ENCODE measurements at places on chromosomes 12 and 14.
A peak's percentile ranks its signal among the peaks of the same experiment; 100 is the strongest.

GRCh38 chr14:82855912-82856391, 1322.3 kb upstream of the SEL1L start:
- DNase-seq, result no peak

- DNase-seq, result no peak
These were observed 37.5 kb downstream of the GALC start for GRCh38 chr14:87955501-87955900.

GRCh38 chr14:26427097-26427496, 170.7 kb downstream of the NOVA1 start:
- no peak for DNase-seq

DNA sequence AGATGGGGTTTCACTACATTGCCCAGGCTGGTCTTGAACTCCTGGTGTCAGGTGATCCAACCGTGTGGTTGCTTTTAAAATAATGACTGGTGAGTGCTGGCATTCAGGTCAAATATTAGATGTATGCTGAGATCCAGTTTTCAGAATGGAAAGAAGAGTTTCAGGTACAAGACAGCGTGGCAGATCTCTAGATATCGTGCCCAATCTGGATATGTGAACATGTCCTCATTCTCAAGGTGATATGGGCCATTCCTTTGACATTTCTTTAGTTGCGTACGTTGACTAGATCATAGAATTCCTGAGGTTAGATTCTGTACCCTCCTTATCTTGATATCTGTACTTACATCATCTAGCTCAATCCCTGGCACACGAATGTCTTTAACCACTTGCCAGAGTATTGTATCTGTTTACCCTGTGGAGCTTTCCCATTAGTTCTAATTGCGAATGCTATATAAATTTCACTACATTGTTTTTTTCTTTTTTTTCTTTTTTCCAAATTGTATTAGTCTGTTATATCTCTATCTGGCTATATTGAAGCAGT, 80.2 kb downstream of the ANO6 start:
- DNase-seq, result no peak

GRCh38 chr12:65612440-65612839, 211.8 kb upstream of the HMGA2 start:
- no peak for DNase-seq

DNA sequence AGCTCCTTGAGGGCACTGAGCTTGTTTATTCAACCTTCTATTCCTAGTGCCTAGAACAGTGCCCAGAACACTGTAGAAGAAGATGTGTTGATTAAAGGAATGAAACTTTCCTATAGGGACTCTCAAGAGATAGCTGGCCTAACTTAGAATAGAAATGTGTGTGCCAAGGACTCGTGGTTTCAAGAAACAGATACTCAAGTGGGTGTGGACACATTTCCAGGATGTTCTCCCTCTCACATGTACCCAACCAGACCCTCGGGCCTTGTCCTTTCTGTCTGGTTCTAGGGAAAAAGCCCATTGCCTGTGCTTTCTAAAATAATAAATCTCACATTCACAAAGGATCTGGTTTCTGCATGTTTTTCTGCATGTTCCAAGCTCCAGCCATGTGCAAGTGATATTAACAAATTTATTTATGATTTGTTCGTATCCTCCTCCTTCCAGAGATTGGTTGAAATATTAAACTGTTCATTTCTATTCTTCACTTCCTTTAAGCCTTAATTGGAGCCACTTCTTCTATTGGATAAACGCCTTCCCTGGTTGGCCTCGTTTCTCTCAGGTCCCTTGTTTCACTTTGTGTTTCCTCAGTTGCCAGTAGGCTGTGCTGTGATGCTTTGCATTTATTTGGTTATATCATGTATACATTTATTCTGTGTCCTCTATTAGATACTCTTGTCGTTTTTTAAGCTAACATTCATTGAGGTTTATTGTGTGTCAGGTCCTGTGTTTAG, 89.8 kb downstream of the CRADD start:
- no peak for DNase-seq

- peak; percentile 2 for DNase-seq
These were observed at the start of gene ESR2 for GRCh38 chr14:64293976-64294671. ESR2 (minus strand) TSS chr14:64294371; CDS start chr14:64282985, 11,386 bp downstream.

DNA sequence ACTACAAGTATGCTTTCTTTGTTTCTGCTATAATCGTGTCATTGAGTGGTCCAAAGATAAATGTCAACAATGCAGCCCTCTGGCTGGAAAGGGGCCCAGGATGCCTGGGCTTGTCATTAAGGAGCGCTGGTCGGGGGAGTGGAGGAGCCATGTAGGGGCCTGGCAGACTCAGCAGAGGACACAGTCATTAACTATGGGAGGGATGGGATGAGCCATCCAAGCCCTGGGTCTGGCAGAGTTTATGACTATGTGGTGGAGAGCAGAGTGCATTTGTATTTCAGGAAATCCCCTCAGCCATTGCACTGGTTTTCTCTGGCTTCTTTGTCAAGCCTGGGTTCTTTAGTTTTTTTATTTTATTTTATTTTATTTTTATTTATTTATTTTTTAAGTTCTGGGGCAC, 243.1 kb downstream of the C12orf75 start:
- DNase-seq, result no peak

DNA sequence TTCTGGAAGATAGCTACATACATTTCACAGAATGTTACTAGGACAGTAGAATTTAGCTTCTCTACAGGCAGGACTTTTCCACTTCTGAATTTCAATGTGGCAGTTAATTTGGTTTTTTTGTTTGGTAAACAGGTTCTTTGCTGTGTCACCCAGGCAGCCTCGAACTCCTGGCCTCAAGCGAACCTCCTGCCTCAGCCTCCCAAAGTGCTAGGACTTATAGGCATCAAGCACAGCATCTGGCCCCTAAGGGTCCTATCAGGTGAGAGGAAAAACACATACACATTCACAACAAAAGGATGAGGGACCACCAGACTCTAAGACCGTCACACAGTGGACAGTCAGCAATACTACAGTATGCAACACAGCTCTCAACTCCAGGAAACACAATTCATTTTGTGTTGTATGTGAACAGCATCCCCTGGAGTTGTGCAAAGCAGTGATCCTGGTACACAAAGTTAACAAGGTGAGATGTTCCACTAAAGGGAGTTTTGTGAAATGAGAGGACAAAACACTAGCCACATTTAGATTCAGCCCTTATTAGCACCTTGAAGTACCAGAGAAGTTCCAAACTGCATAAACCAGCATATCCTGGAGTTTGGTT, 6.9 kb downstream of the ATP2B1 start:
- DNase-seq, result no peak

- no peak for DNase-seq
These were observed 14.3 kb upstream of the ATP23 start for GRCh38 chr12:57927086-57927485.

DNA sequence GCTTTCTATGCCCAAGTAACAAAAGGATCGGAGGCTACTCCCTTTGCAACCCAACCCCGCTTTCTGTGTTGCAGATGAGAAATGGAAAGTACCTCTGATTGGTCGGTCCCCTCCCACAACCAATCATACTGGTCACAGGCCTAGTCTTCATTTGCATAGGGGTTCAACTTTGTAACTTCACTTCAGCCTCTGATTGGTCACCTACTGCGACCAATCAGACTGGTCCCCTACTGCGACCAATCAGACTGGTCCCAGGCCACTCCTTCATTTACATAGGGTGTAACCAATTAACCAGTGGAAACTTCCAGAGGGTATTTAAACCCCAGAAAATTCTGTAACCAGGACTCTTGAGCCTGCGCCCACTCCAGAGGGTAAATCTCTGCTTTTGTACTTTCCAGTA, 906.4 kb upstream of the TMEM132C start:
- no peak for DNase-seq

DNA sequence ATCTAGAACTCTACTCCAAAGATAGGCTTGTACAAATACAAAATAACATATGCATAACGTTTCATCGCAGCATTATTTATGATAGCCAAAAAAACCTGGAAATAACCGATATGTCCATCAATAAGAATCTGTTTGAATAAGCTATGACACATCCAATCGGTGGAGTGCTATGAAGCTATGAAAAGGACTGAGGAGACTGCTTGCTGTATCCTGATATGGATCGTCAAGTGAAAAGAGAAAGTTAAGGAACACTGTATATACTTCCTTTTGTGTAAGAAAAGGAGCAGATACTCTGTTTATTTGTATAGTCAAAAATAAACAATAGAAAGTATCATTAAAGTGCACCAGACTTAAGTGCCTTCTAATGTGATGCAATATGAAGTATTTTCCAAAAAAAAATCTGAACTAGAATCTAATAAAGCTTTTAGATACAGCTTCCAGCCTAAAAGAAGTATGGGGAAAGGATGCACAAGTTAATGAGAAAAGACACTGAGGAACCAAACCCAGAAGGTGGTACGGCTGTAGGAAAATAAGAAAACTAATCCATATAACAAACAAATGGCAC, 645 bp upstream of the KLHDC1 start:
- DNase-seq, result no peak

DNA sequence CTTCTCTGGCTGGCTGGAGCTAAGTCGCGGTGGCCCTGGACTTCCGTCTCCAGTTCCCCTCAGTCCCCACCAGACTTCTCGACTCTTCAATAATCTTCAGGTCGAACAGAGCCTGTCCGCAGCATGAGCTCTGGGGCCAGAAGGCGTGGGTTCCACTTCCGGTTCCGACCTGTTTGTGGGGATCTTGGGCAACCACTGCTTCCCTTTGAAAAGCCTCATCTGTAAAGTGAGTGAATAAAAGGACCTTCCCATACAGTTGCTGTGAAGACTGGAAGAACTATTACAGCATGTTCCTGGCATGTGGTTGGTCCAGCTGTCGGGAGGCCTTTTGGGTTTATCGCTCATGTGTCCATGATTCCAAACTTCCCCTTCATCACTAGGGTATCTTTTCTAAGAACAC, 19.4 kb downstream of the ADGRD1 start:
- no peak for DNase-seq

- DNase-seq, result no peak
These were observed 14.6 kb upstream of the CABP1 start for GRCh38 chr12:120625557-120626419.

- no peak for DNase-seq
These were observed 300.7 kb downstream of the ADGRD1 start for GRCh38 chr12:131254374-131254773.

GRCh38 chr12:5479761-5480160, 47.9 kb downstream of the NTF3 start:
- DNase-seq, result no peak

DNA sequence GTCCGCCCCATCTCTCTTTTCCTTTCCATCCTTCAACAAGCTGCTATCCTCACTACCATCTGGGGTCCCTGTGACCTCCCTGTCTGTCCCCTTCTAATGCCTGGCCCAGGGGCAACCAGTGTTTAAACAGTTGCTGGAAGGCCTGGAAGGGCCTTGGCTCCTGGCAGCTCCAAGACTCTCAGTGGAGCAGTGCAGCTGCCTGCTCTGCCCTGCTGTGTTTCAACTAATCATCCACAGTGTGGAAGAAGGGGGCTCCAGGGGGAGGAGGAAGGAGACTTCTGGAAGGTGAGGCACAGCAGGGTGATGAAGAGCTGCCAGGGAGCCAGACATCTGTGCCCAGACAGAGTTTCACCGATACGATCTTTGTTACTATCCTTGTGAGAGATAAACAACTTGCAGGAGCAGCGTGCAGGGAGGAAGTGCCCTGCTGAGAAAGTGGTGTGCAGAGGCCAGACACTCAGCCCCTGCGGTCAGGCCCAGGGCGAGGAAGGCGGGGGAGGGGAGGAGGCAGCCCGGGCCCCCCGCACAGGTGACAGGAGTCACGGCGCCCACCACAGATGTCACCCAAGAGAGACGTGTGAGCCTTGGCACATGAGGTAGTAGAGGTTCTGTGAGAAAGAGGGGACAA, 1061.8 kb downstream of the BCL11B start:
- peak; percentile 26 for DNase-seq

DNA sequence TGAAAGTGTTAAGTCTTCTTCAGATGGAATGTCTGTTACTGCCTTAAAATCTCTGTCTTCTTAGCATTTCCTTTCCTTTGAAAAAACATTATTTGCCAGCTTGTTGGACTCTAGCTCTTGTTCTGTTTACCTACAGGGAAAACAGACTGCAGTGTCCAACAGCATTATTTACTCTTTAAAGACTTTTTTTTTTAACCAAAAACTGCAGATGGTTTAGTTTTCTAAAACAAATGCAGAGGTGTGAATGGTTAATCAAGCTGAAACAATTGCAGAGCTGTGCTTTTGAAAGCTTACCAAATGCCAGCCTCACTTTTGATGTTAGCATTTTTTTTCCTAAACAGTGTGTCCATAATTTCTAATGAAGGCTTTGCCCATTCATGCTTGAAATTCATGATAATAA, 323.3 kb downstream of the TMEM117 start:
- no peak for DNase-seq

- DNase-seq, result no peak
These were observed 429.1 kb downstream of the RAD51B start for GRCh38 chr14:68248481-68249255.

DNA sequence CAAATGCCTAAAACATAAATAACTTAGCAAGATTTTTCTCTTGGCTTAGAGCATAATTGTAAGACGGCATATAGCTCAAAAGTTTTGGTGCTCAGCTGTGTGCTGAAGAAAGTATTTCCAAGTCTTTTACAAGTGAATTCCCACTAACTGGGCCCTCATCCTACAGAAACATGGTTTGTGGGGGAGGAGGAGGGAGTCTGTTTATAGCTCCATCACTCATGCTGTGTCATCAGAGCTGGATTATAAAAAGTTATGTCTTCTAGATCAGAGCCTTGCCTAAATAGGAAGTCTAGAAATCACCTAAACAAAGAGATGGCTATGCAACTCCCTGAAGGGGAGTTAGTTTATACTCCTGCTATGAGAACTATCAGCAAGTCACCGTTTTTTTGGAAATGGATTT, 65.9 kb upstream of the OTOGL start:
- no peak for DNase-seq

DNA sequence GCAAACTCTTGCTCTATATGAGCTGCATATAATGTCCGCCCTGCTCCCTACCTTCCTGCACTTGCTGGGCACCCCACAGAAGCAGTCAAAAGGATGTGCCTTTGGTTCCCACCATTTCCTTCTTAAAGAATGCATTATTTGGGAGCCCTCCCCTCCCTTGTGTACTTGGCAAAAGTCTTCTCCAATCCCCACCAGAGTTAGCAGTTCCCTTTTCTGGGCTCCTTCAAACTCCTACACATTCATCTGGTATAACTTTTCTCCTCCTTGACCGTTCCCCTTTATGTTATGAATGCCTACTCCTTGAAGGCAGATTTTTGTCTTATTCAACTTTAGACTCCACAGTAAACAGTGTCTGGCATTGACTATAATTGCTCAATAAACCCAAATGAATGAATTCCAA, 27.8 kb downstream of the AREL1 start:
- DNase-seq, result no peak

DNA sequence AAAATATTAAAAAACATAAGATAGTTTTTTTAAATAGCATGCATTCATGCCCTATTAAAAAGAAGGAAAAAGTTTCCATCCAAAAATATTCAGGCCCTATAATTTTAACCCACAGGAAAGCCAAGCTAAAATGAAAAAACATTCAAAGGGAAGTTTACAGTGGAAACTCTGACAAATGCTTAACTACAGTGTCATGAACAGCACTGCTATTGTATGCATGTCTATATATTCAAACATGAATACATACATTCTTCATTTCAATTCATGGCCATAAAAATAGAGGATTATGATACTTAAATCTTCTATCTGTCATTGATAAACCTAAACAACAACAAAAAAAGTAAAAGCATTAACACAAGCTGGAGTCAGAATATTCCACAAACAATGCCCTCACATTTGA, 67.4 kb downstream of the PPP2R5E start:
- DNase-seq, result no peak

Data from stimulated activated CD8-positive, alpha-beta memory T cell treated with anti-CD3 and anti-CD28 coated beads, Interleukin-2, amount 100 ng/mL, for 1 hour (primary cell).